M059J (cell line): ENCODE measurements at places on chromosomes 13 and 19. TPM values are rescaled to one million over a fixed set of nuclear protein-coding genes. Genes with fewer than 3 reads are reported as not detected.

The ZNF431 gene
- 5.6 and 7.2 TPM in 2 replicates for total RNA-seq

The SWSAP1 gene
- total RNA-seq = 2.4 and 2.7 TPM in 2 replicates

The KLK12 gene
- not detected in 2 replicates for total RNA-seq

The SIGLEC11 gene
- not detected in 2 replicates for total RNA-seq

The FFAR1 gene
- not detected in 2 replicates for total RNA-seq

The PGLYRP1 gene
- total RNA-seq = not detected in 2 replicates

- DNase-seq = no peak
Measured at GRCh38 chr19:19429361-19429760, 23.9 kb downstream of the GATAD2A start.

DNA sequence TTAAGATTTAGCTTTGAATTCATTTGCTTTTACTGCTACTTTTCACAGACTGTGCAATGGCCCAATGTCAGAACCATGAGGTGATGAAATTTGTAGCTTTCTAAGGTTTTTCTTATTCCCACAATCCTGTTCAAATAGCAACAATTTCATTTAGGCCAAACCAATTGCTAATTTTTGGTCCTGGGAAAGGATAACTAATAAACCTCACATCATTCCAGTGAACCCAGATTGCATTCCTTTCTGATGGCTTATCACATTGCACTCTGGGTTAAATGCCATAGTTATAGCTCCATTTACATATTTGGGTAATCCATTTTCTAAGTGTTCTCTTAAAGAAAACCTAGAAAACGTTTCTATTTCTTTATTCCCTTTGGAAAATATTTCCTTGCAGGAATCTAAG, 22.9 kb upstream of the POMP start:
- peak; percentile 30 for DNase-seq

GRCh38 chr13:24008679-24009078, 111.4 kb upstream of the C1QTNF9B start:
- peak; percentile 13 for DNase-seq

GRCh38 chr19:43620061-43621001, 902 bp upstream of the ZNF428 start:
- no peak for DNase-seq

DNA sequence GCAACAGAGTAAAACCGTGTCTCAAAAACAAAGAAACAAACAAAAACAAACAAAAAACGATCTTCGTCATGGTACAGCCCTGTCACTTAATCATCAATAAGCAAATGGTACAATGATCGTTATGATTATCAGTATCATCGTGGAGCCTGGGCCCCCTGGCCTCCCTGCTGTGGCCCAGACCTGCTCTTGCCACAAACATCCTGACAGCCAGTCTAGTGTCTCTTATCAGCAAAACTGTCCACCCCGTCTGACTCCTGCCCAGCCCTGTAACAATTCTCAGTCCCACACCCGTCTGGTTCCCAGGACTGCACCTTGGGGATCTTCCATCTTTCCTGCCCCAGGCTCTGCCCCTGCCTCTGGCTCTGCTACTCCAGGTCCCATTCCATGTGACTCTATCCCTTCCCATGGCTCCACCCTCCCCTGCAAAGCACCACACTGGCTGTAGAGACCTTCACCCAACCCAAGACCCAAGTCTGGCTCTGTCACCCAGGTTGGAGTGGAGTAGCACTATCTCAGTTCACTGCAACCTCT, 5.7 kb downstream of the ZNF653 start:
- DNase-seq = no peak

DNA sequence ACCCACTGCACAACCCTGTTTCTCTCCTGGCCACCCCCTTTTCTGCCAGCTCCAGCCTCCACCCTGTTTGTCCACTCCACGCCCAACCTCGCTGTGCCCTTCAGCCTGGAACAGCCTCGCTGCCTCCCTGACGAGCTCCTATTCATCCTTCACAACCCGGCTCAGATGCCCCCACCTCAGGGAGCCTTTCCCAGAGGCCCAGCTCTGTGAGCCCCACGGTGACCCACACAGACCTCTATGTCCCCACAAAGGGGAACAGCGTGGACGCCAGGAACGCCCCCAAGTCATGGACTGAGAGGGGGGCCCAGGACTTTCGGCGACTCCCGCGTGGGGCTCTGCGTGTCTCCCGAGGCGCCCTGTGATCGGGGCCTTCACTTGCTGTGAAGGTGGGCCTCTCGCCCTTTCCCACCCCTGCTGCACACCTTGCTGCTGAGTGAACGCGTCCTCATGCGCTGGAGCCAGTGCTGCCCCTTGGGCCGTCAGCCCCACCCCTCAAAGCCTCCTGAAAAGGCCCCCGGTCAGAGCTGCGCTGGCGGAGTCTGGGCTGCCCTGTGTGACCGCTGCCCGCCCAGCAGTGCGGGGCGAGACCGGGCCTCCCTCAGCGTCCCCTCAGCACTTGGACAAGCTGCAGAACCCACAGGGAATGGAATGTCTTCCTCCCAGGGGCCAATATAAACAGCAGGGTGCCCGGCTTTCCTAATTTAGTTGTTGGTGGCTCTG, 40.0 kb downstream of the ADPRHL1 start:
- no peak for DNase-seq

DNA sequence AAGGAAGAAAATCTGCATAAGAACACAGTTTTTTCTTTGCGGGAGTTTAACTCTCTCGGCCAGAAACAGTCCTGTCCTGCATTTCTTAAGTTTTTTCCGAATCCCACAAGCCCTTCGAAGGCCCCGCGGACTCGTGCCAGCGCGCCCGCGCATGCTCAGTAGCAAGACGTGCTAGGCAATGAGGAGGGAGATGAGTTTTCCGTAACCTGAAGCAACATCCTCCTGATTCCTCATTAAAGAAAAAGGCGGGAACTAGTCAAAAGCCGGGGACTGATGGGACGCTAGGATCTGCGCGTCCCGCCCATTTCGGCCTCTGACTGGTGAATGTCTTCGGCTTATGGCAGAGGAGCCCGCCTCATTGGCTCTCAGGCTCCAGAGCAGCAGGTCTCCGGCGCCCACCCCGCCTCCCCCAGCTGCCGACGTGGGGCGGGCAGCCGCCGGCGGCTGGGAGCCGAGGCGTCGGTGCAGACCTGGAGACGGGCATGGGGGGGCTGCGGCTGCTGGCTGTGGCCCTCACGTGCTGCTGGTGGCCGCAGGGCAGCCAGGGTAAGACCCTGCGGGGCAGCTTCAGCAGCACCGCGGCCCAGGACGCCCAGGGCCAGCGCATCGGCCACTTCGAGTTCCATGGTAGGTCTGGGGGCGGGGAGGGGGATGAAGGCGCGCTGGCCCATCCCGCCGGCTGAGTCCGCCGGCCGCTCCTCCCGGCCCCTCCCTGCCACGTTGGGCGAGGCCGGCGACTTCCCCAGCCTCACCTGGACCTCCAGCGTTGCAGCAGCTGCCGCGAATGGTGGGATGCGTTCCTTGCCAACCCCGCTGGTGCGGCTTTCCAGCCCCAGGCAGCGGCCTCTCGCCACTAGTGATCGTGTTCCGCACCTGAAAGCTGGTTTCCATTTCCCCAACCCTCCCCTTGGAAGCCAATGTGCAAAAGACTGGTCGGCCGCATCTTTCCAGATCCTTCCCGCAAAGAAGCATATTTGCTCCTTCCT, at the start of gene GPR180:
TSS of gene GPR180 (plus strand) at position 412 of the 986 bp plus-strand sequence. CDS start at position 483, 71 bp downstream.
- DNase-seq = peak; percentile 99

DNA sequence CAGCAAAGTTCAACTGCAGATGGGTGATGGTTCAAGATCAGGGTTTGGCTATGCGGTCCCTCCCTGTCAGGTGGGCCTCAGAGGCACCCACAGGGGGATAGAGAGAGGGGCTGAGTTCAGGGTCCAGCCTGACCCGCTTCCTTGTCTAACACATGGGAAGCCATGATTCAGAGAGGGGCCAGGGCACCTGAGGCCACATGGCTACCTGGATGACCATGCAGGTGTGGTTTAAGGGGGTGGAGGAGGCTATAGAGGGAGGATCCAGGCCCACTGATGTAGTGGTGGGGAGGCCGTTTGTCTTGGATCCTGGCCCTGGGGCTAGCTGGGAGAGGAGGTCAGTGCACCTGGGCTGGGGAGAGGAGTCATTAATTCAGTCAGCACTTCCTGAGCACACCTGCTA, 56.7 kb downstream of the ZNF536 start:
- no peak for DNase-seq
